ENCODE measurements at places on chromosomes 11 and 22.

GRCh38 chr11:117187428-117187798 lies 8.9 kb downstream of the SIDT2 start:
- no peak for DNase-seq

DNA sequence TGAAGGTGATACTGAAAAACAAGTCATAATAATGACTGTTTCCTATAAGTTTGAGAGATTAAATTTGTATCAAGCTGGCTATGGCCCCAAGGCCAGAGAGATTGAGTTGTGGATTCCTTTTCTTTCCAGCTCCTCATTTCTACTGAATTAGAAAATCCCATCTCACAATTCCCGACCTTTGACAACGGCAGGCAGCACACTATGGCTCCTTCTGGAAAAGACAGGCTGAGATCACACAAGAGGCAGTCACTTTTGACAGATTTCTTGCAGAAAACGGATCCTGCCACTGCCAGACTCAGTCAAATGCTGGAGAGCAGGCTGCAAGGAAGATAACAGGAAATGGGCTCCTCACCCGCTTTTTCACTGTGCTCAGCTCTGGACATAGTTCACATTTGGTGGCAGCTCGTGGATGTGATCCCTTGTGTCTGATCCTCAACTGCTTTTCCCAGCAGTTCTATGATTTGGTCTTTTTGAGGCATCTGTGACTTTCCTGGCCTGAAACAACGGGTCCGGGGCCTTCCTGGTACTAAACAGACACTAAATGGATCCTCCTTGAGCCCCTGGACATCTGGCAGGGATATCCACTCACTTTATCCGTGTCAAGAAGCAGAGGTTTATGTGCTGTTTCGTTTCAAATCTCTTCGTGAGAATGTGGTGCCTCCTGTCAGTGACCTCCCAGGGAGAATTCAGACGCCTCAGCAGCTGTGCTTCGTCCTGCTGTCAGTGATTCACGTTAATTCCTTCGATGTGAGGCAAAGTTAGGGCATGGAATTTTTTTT lies 26.1 kb upstream of the RTL6 start:
- DNase-seq: no peak

- DNase-seq: no peak
These were observed 31.1 kb upstream of the SERPIND1 start for GRCh38 chr22:20742764-20743163.

DNA sequence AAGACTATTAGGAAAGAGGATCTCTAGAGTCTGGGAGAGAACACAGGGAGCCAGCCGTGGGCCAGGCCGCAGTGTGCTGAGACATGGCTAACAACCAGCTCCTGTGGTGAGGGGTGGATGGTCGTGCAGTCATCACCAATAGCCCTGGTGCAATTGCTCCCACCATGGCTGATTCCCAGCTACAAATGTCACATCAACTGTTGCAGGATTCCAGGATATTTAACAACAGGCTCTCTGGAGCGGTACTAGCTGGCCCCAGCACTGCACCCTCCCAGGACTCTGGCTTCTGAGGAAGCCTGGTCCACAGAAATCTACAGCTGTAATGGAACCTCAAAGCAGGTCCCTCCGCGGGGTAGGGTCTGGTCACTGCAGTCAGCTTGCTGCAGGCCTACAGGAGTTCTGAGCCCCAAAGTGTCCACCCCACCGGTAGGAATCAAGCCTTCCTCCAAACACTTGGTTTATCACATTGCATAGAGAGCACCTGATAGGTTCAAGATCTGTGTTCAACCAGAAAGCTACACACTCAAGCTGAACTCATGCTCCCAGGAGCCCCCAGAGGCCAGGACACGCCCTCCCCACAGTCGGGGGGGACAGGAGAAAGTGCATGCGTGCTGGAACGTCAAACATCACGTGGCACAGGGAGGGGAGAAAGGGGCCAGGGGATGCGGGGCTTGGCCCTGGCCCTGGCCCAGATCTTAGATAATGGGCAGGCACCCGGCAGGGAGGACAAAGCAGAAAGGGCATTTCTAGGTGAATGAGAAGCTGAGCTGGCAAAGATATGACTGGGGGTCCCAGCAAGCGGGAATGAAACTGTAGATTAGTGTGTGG lies 609.0 kb downstream of the TBC1D22A start:
- DNase-seq: no peak

- no peak for DNase-seq
These were observed 330 bp downstream of the ACP2 start for GRCh38 chr11:47248304-47248663.

DNA sequence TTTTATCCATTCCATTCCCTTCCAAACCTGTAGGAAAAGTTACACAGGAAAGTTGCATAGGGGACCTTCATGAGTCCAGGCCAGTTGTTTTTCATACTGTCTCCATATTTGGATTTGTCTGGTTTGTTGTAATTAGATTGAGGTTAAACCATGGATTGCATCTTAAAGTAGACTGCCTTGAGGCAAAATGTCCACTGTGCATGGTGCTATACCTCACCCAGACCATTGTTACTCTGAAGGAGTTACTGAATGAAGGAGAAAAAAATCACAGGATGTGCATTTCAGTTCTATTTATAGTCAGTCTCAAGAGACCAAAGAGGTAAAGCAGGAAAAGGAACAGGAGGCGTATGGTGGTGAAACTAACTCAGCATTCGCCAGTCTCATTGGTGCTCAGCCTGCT lies 29.6 kb upstream of the L3MBTL2 start:
- DNase-seq: no peak

- no peak for DNase-seq
These were observed 5.1 kb downstream of the CARS1 start for GRCh38 chr11:3052109-3052479.

- no peak for DNase-seq
These were observed 120.8 kb downstream of the CADM1 start for GRCh38 chr11:115383431-115383830.

- DNase-seq: no peak
These were observed 669 bp upstream of the BCR start for GRCh38 chr22:23179381-23180299.

DNA sequence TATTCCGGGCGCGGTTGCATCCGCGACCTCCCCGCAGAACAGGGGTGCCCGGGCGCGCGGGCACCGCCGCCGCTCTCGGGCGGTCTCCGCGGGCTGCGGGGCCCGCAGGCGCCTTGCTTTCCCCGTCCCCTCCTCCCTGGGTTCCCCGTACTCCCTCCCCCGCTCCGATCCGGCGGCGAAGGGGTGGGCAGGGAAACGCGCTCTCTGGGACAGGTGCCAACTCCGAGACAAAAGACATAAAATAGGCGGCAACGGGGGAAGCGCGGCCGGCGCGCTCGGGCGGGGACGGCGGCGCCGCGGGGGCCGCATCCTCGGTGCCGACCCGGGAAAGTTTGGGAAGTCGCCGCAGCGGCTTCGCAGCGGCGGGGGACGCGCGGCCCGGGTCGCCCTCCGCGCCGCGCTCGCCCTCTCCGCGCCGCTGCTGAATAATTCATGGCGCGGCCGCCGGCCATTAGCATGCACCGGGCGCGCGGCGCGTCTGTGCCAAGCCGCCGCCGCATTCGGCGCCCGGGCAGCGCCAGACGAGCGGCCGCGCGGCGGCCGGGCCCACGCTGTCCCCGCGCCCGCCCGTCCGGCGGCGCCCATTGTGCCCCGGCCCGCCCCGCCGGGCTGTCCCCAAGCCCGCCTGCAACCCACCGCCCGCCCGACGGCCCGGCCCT lies 78.7 kb upstream of the PPARA start:
- no peak for DNase-seq

GRCh38 chr22:32905400-32905799 lies 103.9 kb downstream of the TIMP3 start:
- no peak for DNase-seq

- no peak for DNase-seq
These were observed 102.6 kb downstream of the RELT start for GRCh38 chr11:73478737-73479347.

DNA sequence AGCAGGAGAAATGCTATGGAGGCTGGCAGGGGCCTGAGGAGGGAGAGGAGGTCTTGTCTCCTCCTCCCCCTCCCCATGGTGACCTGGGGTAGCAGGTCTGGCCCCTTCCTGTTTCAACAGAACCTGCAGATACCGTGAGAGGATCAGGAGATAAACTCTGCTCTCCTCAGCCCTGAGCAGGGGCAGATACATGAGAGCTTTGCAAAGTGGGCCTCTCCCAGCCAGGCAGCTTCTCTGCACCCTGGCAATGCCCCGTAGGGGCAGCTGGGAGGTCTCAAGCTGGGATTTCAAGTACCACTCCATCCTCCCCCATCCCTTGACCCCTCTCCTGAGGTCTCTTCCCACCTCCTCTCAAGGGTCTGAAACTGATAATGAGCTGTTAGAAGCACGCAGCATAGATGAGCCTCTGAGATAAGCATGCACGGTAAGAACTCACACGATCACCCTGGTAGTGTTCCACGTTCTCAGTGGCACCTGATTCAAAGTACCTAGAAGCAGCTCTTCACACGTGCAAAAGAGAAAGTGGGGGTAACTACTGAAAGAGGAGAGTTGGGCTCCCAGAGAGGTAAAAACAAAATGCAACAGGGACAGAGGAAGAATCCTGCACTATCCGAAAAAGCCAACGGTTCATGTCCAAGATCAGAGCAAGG lies 4.9 kb upstream of the CCDC86 start:
- no peak for DNase-seq

GRCh38 chr22:37675930-37676735 lies 697 bp downstream of the LGALS1 start:
- DNase-seq: no peak

GRCh38 chr11:59754859-59755700 lies at the start of gene STX3:
STX3 (plus strand) TSS chr11:59755376; CDS start chr11:59755606, 230 bp downstream.
- DNase-seq: peak; percentile 11

DNA sequence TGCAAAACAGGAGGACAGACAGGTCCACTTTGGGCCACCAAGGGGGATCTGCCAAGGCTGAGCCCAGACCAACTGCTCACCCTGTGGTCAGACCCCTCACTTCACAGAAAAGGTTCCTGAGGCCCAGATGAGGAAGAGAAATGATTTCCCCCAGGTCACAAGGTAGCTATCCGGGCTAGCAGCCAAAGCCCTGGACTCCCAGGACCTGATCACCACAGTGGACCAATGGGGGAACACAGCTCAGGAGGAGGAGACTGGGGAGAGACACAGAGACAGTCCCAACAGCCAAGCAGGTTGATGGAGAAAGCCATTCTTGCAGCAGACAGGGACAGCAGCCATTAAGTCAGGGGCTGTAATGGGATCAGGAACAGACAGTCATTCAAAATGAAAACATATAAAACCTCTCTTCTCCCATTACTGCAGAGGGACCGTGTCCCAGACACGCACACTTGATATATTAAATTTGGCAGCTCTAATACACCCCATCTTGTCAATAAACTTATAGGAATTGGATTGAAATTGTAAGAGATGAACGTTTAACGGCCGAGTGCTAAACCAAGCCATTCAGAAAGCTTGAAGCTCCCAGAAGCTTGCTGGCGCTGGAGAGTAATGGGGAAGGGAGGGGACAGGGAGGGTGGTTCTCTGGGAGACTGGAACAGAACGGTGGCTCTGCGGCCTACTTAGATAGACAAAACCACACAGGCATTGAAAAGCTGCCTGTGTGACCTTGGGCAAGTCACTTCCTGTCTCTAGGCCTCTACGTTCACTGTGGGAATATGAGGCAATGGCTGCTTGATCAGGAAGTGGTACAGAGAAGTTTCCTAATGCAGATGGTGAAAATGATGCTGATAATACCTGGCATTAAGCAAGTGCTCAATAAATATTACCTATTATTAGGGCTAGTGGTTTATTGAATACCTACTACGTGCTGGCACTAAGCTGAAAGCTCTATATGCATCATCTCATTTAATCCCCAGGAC lies 16.0 kb downstream of the ZMAT5 start:
- DNase-seq: no peak

DNA sequence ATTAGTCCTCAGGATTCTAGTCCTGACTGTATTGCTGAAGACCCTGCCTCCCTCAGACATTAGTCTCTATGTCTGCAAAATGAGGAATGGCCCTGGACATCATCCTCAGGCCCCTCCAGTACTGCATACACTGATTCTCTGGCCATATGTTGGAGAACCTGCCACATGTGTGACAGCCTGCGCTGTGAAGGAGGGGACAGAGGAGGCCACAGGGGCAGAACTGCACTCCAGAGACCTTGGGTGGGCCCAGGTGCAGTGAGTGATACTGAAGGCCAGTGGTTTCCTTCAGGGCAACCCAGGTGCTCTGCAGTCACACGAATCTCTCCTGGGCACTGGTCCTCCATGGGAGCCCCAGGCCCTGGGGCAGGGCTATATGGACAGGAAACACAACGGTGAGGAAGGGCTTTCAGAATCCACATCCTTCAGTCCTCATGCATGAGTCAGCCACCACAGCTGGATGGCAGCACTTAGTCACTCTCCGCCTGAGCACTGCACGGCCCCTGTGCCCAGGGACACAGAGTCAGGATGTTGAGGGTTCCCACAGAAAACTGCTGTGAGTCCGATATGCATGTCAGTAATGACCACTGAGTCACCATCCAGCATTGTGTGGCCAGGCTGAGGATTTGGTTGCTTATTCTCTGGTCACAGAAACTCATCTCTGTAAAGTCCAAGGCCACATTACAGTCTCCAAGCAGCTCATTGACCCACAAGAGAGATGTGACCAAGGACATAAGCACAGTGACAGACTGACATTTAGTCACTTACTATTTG lies 39.7 kb downstream of the ME3 start:
- DNase-seq: peak; percentile 40

DNA sequence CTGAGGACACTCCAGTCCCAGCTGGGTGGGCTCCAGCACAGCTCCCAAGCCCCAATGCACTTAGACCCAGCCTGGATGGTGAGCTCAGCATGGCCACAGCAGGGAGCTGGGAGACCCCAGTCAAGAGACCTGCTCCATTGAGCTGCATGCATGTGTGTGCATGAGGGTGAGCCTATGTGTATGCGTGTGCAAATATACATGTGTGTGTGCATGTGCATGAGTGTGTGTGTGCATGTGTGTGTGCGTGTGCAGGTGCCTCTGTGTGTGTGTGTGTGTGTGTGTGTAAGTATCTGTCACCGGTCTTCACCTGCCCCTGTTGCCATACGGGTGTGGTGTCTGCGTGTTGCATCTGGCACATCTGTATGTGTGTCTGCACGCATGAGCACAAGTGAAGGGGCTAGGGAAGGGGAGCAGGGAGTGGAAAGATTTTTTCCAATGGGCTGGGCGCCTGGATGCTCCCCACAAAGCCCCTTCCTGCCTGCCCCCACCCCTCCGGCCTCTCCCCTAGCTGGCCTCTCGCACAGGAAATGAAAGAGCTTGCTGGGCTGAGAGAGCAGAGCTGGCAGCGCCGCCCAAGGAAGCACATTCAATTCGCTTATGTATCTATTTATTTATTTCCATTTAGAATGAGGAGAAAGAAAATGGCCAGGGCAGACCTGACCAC lies 4.1 kb downstream of the TSPAN32 start:
- DNase-seq: no peak

GRCh38 chr22:19902245-19902715 lies 39.3 kb upstream of the COMT start:
- DNase-seq: no peak

DNA sequence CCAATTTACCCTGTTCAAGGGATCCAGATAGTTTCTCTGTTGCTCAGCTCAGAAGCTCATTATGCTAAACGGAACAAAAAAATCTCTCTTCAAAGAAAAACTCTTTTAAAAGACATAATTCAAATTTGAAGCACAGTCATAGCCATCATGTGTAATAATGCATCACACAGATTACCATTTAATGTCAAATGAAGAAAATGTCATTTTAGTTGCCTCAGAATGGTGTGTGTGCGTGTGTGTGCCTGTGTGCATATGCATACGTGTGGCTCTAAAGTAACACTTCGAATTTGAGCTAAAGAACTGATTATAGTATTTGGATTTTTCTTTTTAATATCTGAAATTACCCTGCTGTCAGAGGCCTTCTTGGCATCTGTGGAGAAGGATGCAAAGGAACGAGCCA lies 9.9 kb downstream of the TTC12 start:
- no peak for DNase-seq

GRCh38 chr11:38191101-38191500 lies 1593.1 kb upstream of the RAG2 start:
- no peak for DNase-seq

GRCh38 chr22:41833369-41834004 lies 582 bp downstream of the SREBF2 start:
- no peak for DNase-seq

Measured in stimulated activated CD4-positive, alpha-beta T cell treated with anti-CD3 and anti-CD28 coated beads, Interleukin-15, amount 100 ng/mL, for 48 hours (primary cell).